Lower lobe of right lung (tissue), 2 donors: ENCODE measurements at places on chromosomes 4 and X. TPM values are rescaled to one million over a fixed set of nuclear protein-coding genes. Genes with fewer than 3 reads are reported as not detected.

TIGD4 gene
- total RNA-seq = 1.0 TPM

ARMCX2 gene
- total RNA-seq = 24.8 TPM

ANOS1 gene
- total RNA-seq = 46.2 TPM

NEUROG2 gene
- total RNA-seq = not detected

DNA sequence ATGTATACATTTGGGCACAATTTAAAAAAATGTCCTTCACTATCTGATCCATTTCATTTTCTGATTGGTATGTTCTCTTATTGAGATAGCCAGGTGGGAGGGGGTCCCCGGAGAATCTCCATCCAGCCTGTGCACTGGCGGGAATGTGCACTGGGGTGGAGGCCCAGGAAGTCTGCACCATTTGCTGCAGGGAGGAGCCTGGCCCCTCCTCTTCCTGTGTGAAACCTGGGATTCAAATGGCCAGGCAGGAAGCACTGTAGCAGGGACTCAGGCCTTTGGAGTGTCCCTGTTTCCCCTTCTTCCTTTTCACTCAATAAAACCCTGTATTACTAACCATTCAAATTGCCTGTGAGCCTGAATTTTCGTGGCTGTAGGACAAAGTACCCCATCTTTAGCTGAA, 44.3 kb downstream of the GPRIN3 start:
- no peak for DNase-seq

GRCh38 chrX:74119016-74119910, 184.7 kb upstream of the ZCCHC13 start:
- no peak for DNase-seq

DNA sequence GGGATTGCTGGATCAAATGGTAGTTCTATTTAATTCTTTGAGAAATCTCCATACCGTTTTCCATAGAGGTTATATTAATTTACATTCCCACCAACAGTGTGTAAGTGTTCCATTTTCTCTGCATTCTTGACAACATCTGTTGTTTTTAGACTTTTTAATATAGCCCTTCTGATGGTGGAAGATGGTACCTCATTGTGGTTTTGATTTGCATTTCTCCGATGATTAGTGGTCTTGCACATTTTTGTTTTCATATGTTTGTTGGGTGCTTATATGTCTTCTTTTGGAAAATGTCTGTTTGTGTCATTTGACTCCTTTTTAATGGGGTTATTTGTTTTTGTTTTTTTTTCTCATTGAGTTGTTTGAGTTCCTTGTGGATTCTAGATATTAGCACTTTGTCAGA, 75.3 kb upstream of the PUDP start:
- no peak for DNase-seq

GRCh38 chr4:102732678-102733077, 28.1 kb downstream of the MANBA start:
- DNase-seq = no peak

DNA sequence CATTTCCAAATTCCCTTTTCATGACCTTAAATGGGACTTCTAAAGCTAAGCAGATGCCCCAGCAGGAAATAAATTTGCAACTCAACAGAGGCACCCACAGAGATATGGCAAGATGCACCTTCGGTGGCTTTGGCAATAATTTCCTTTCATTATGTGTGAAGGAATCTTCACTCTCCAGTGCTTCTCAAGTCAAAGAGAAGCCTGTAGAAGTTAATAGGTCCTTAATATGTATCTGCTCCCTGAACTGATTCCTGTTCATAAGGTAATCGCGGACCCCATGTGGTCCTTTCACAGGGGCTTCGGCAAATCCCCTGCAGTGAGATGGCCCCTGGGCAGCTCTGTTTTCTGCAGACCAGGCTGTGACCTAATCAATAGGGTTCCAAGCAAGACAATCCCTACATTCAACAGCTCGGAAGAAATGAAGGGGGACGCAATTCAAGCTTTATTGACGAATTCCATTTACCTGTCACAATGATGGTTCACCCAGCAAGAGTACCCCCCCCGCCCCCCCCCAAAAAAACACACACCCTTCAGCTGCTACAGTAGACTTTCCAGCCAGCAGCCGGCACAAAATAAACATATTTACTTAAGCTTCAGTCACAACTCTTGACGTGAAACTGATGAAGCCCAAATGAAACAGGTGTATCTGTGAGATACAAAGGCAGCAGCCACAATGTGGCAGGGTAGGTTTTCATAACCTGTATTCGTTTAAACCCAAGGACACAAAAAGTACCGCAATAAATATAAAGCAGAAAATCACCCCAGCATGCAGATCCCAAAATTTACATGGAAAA, 35.3 kb downstream of the FAT1 start:
- DNase-seq = no peak

- DNase-seq = no peak
Measured at GRCh38 chrX:132071254-132071653, 48.2 kb downstream of the STK26 start.

- no peak for DNase-seq
Measured at GRCh38 chr4:128848461-128848860, 39.0 kb downstream of the JADE1 start.

- DNase-seq = no peak
Measured at GRCh38 chrX:139201924-139202323, 328.6 kb upstream of the F9 start.
